ENCODE measurements at places on chromosomes 12 and 14.

DNA sequence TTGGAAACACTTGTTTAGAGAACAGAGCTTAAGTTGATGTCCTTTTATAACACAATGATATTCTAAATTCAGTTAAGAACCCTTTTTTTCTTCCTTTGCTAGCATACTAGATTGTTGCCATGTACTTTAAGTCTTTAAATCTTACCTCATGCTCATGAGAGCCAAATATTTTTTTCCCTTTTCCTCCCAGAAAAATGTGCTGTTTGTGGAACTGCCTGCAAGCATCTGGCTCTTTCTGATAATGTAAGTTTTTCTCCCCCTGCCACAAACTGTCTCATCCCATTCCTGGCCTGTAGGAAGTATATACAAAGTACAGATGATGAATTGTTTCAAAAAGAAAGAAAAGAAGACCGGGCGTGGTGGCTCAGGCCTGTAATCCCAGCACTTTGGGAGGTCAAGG, 5.3 kb downstream of the RNF212B start:
- no peak for DNase-seq

GRCh38 chr14:80973931-80974641, 18.7 kb downstream of the TSHR start:
- DNase-seq: no peak

DNA sequence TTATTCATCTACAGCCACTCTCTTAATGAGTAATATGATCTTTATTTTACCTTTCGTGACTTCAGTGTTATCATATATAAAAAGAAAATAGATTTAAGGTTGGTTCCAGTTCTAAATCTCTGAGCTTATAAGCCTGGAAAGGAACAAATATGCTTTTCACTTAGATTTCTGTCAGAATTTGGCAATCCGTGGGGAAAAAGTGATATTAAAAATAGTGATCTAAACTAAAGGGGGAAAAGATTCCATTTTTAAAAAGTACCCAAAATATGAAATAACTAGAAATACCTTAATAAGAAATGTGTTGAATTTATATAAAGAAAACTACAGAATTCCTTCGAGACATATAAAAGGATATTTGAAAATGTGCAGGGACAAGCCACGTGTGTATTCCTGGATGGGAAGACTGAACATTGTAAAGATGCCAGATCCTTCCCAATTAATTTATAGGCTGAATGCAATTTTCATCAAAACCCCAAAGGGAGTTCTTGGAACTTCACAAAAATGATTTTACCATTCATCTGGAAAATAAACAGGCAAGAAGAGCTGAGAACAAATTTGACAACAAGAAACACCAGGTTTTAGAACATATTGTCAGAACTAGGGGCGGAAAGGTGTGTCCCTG, 142.5 kb downstream of the EFCAB11 start:
- DNase-seq: no peak

GRCh38 chr14:35050652-35051051, 4.6 kb downstream of the FAM177A1 start:
- no peak for DNase-seq
